ENCODE measurements at places on chromosomes 11 and 22.

DNA sequence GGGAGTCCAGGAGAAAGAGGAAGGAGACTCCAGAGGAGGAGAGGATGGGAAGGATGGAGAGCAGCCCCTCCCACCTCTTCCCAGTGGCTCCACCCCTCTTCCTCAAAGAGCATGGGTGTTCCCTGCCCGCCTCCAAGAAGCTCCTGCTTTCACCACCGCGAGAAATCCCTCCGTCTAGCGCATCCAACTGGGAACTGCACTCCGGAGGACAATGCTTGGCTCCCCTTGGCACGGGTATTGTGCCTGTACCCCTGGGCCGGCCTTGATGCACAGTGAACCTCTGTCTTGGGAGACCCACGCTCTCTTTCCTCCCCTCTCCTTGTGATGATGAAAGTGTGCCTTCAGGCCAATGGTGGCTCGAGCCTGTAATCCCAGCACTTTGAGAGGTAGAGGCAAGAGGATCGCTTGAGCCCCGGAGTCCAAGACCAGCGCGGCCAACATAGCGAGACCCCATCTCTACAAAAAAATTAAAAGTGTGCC lies 14.9 kb upstream of the ADA2 start:
- DNase-seq: no peak

GRCh38 chr11:26607725-26608506 lies 35.9 kb upstream of the MUC15 start:
- DNase-seq: no peak

GRCh38 chr11:106309070-106309684 lies 231.7 kb downstream of the AASDHPPT start:
- DNase-seq: no peak

DNA sequence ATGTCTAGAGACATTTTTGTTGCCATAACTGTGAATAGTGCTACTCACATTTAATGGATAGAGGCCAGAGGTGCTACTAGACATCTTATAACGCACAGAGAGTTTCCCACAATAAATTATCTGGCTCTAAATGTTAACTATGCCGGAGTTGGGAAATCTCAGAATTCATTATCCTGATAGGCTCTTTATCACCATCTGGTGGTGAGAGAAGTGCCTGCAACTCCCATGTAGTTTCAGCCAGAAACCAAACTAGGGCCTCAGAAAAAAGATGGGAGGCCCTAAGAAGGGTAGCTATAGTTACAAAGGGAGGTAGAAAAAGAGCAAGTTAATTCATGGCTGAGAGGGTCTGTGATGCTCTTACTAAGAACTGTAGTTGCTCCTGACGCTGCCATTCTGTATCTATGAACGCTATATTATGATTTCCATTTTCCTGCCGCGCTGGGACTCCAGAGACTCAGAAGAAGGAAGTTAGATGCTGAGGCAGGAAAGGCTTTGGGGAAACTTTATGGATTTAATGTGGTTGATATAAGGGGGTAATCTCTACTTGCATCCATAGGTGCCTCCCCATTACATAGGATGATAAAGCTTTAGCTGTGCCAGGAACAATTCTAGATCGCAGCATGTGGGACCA lies 22.9 kb upstream of the MRPL17 start:
- no peak for DNase-seq

DNA sequence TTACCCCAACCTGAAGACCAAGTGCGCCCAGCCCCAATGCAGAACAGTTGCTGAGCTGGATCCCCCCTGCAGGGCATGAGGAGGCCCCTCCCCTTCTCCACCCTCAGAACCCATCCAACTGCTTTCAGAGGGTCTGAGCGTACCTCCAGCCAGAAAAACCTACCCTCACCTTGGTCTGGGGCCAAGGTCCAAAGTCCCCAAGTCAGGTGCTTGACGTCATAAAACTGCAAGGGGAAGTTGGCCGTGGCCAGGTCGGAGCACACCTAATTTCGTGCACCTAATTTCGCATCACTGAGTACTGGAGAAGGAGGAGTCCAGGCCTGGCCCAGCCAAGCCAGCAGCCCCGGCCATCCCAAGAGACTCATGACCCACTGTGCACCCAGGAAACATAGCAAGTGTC lies 289.8 kb downstream of the CTTN start:
- no peak for DNase-seq

Measured in left ventricle myocardium inferior (tissue), 1 donor.